Activated B cell treated with CpG ODN at 0.5 μM for 24 hours (primary cell): ENCODE measurements at places on chromosomes 4 and X.

DNA sequence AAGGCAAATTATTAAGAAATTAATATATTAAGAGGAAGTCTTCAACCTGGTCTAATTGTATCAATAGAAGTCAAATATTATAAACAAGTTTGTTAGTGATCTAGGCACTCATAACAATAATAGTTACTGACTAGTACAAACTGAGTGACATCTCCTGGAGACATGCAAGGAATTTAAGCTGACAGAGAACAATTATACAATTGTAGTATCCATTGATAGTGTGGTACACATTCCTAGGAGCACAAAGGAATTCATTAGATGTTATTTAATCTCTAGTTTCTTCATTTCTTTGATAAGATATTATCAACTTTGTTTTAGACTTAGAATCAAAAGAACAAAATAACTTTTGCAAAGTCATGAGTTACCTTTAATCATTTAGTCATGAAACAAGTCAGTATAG, 1048.6 kb downstream of the PCDH7 start:
- DNase-seq = no peak
- no peaks in the 10 kb centered on the region for H3K27me3 ChIP-seq
- H3K4me1 ChIP-seq = no peaks in the 10 kb centered on the region
- no peak overlapping the region for H3K27ac ChIP-seq

GRCh38 chrX:124940531-124940930, 379.1 kb upstream of the TEX13C start:
- no peaks in the 10 kb centered on the region for H3K27me3 ChIP-seq
- H3K4me3 ChIP-seq = no peak overlapping the region
- no peaks in the 10 kb centered on the region for H3K36me3 ChIP-seq
- no peak for DNase-seq

GRCh38 chrX:122184791-122185190, 999.3 kb upstream of the GRIA3 start:
- no peaks in the 10 kb centered on the region for H3K4me1 ChIP-seq
- H3K27ac ChIP-seq = no peak overlapping the region
- H3K36me3 ChIP-seq = no peaks in the 10 kb centered on the region
- no peaks in the 10 kb centered on the region for H3K27me3 ChIP-seq
- no peak for DNase-seq
- H3K4me3 ChIP-seq = no peak overlapping the region

GRCh38 chrX:123504630-123505270, 228.1 kb downstream of the THOC2 start:
- H3K4me3 ChIP-seq = no peak overlapping the region
- H3K27ac ChIP-seq = no peak overlapping the region
- DNase-seq = no peak
- H3K4me1 ChIP-seq = no peaks in the 10 kb centered on the region

DNA sequence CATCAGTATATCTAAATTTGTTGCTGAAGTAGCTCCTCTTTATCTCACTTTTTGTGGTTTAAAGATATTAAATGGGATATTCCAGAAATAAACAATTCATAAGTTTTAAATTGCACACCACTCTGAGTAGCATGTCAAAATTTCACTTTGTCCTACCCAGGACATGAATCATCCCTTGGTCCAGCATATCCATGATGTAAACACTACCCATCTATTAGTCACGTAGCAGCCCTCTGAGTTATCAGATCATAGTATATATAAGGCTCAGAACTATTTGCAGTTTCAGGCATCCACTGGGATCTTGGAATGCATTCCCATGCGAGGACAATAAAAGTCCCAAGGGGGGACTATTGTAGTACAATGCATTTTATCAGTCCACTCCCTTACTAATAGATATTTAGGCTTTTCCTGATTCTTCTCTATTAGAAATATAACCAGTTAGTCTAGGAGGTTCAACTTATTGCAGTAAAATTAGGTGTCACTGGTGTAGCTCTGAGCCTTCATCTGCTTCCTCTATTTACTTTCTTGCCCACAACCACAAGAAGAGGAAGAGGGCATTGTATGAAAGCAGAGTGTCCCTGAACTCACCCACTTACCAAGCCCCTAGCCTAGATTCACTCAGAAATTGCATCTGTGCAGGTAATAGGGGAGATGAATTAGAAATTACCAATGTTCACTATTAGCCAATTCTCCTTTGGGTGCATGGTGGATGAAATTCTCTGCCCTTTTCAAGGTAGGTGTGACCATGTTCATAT, 409.8 kb upstream of the GALNT7 start:
- no peaks in the 10 kb centered on the region for H3K36me3 ChIP-seq
- DNase-seq = no peak
- H3K4me3 ChIP-seq = no peak overlapping the region
- no peaks in the 10 kb centered on the region for H3K4me1 ChIP-seq

- H3K4me3 ChIP-seq = no peak overlapping the region
- H3K27me3 ChIP-seq = no peaks in the 10 kb centered on the region
- no peaks in the 10 kb centered on the region for H3K36me3 ChIP-seq
- no peak for DNase-seq
Measured at GRCh38 chrX:10922835-10923234, 188.3 kb upstream of the HCCS start.

DNA sequence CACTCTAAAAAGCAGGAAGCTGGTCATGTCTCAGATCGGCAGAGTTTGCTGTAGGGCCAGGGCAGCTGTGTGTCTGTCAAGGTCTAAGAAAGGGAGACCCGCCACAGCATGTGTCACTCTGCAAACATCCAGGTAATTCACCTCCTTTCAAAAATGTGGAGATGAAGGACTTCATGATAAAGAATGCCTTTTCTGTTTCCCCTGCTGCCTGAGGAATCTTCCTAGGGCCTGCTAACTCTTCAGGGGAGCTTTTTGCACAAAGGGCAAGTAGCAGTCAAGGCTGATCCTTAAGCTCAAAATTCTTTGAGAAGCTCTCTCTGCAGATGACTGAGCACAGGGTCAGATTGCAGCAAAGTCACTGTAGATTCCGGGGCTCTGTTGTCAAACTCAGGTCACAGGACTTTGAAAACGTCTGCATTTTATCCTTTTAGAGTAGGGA, 21.1 kb downstream of the RASL11B start:
- no peaks in the 10 kb centered on the region for H3K4me1 ChIP-seq
- H3K27ac ChIP-seq = no peak overlapping the region
- DNase-seq = no peak
- no peak overlapping the region for H3K4me3 ChIP-seq
- H3K36me3 ChIP-seq = peaks cover 38% of the 10 kb centered on the region
- H3K27me3 ChIP-seq = no peaks in the 10 kb centered on the region

DNA sequence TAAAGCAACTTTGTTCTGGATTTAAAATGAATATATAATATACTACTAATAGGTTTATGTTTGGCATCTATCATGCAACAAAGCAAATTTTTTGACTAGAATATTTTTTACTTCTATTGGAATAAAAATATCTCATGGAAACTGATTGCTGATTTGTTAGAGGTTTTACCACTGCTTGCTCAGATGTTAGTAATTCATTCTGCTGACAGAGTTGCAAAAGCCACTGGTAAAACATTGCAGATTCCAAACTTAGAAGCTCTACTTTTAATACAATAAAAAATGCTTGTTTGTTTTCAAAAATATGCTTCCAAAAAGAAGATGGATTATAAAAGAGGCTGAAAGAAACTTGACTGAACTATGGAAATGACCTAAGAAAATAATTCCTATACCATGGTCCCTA, 795.2 kb downstream of the PCDH18 start:
- no peak overlapping the region for H3K4me3 ChIP-seq
- no peaks in the 10 kb centered on the region for H3K36me3 ChIP-seq
- H3K27ac ChIP-seq = no peak overlapping the region
- H3K4me1 ChIP-seq = no peaks in the 10 kb centered on the region
- DNase-seq = no peak

- no peak for DNase-seq
- peaks cover 38% of the 10 kb centered on the region for H3K4me1 ChIP-seq
- H3K27me3 ChIP-seq = no peaks in the 10 kb centered on the region
- H3K4me3 ChIP-seq = peak overlapping the region; percentile 0
- H3K36me3 ChIP-seq = peaks cover 17% of the 10 kb centered on the region
Measured at GRCh38 chr4:36218121-36218520, 26.2 kb downstream of the ARAP2 start.

- peaks cover 41% of the 10 kb centered on the region for H3K4me1 ChIP-seq
- H3K27ac ChIP-seq = peak overlapping the region; percentile 57
- no peaks in the 10 kb centered on the region for H3K36me3 ChIP-seq
- DNase-seq = no peak
- H3K4me3 ChIP-seq = peak overlapping the region; percentile 46
- no peaks in the 10 kb centered on the region for H3K27me3 ChIP-seq
Measured at GRCh38 chr4:77827343-77827742, 8.2 kb upstream of the CNOT6L start.

DNA sequence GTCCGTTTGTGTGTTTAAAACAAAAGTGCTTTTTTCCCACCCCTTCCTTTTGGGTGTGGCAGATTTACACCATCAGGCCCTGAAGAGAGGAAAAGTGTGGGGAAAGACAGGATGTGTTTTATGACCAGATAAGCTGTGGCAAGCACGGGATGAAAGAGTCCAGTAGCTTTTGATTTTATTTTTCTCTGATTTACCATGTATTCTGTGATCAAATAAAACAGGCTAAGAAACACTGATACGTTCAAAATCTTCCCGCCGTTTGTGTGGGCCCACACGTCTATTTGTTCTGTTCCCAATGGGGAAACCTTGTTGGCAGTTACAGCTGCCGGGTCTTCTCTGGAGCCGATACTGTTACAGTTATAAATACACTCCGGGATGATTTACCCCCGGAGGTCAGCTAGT, 10.8 kb downstream of the LRP2BP start:
- H3K27me3 ChIP-seq = no peaks in the 10 kb centered on the region
- peaks cover 7% of the 10 kb centered on the region for H3K36me3 ChIP-seq
- no peak overlapping the region for H3K4me3 ChIP-seq
- H3K27ac ChIP-seq = no peak overlapping the region
- H3K4me1 ChIP-seq = peaks cover 9% of the 10 kb centered on the region

GRCh38 chr4:70183168-70183939, 12.2 kb upstream of the ODAM start:
- H3K4me3 ChIP-seq = no peak overlapping the region
- H3K4me1 ChIP-seq = no peaks in the 10 kb centered on the region
- DNase-seq = no peak
- no peaks in the 10 kb centered on the region for H3K36me3 ChIP-seq

DNA sequence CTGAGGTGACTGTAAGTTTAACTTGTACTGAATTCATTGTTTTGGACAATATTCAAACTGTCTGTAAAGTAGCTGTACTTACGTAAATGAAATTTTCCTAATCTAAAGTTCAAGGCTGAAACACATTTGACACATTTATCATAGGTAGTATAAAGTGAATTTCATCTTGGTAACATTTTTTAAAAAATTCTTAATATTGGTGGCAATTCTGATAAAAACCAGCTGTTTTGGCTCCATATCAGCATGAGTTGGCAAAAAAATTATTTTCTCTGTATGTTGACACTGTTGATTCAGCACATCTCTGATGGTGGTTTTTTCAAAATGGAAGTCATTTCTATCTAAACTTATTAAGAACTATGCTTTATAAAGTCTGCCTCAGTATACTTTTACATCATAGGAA, 30.9 kb downstream of the CXorf58 start:
- H3K27me3 ChIP-seq = no peaks in the 10 kb centered on the region
- no peaks in the 10 kb centered on the region for H3K4me1 ChIP-seq

GRCh38 chrX:148552775-148553174, 52.4 kb downstream of the AFF2 start:
- DNase-seq = no peak
- no peaks in the 10 kb centered on the region for H3K27me3 ChIP-seq
- H3K4me1 ChIP-seq = no peaks in the 10 kb centered on the region

GRCh38 chr4:146742416-146742815, 103.7 kb downstream of the POU4F2 start:
- no peaks in the 10 kb centered on the region for H3K27me3 ChIP-seq
- no peak for DNase-seq
- H3K36me3 ChIP-seq = no peaks in the 10 kb centered on the region

- peaks cover 1% of the 10 kb centered on the region for H3K27me3 ChIP-seq
- no peaks in the 10 kb centered on the region for H3K36me3 ChIP-seq
- DNase-seq = no peak
- no peak overlapping the region for H3K4me3 ChIP-seq
Measured at GRCh38 chr4:14317351-14317750, 684.9 kb upstream of the CPEB2 start.

DNA sequence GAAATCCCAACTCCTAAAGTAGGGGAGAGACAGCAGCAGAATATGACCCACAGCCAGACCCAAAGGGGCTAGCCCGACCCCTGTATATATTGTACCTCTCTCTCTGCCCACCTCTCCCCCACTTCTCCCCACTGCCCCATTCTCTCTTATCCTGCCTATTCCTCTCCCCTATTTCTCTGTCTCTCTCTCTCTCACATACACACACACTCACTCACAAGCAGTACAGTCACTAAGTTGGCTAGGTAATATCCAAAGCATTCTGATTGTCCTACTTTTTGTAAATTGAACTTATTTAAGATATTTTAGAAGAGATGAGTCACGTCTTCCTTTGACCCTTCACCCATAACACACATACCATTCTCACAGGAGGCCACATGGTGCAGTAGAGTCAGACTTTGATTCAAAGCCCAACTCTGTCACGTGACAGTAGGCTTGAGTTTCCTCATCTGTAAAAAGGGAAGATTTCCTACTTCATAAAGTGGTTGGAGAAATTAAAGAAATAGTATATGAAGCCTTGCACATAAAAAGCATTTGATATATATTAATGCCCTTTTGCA, 29.5 kb downstream of the SRPX2 start:
- no peaks in the 10 kb centered on the region for H3K27me3 ChIP-seq
- H3K4me1 ChIP-seq = peaks cover 15% of the 10 kb centered on the region
- H3K27ac ChIP-seq = no peak overlapping the region
- no peak overlapping the region for H3K4me3 ChIP-seq

DNA sequence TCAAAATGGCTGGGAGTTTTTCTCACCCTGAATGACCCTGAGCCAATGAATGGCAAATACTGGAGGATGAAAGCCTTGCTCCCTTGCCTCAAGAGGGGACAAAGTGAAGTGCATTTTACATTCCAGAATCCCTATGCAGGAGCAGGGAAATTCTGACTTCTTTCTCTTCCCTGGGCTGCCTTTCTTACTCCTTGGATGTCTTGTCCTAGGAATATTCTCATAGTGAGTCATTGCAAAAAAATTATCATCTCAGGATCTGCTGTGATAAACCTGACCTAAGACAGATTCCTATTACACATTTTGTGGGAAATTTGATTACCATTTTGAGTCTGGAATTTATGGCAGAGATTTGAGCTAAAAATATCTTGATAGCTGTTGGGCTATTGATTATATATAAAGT, 199.9 kb downstream of the TMA16 start:
- H3K27ac ChIP-seq = no peak overlapping the region
- no peaks in the 10 kb centered on the region for H3K4me1 ChIP-seq
- H3K4me3 ChIP-seq = no peak overlapping the region
- peaks cover 3% of the 10 kb centered on the region for H3K27me3 ChIP-seq

GRCh38 chr4:137363496-137363895, 168.8 kb downstream of the PCDH18 start:
- H3K27ac ChIP-seq = no peak overlapping the region
- no peak overlapping the region for H3K4me3 ChIP-seq
- no peak for DNase-seq
- no peaks in the 10 kb centered on the region for H3K4me1 ChIP-seq

GRCh38 chr4:149062997-149063396, 620.8 kb upstream of the NR3C2 start:
- DNase-seq = no peak
- no peaks in the 10 kb centered on the region for H3K36me3 ChIP-seq
- no peak overlapping the region for H3K27ac ChIP-seq
- no peak overlapping the region for H3K4me3 ChIP-seq
- H3K4me1 ChIP-seq = no peaks in the 10 kb centered on the region

- peaks cover 35% of the 10 kb centered on the region for H3K4me1 ChIP-seq
- no peaks in the 10 kb centered on the region for H3K36me3 ChIP-seq
- peak overlapping the region; percentile 89 for H3K27ac ChIP-seq
- DNase-seq = no peak
Measured at GRCh38 chrX:22526339-22526738, 253.6 kb downstream of the CBLL2 start.
